ENCODE measurements at places on chromosomes 7 and 10.

GRCh38 chr7:35828817-35829216 is 28.0 kb downstream of the SEPTIN7 start:
- DNase-seq = no peak

- DNase-seq = no peak
Measured at GRCh38 chr7:101736084-101736483, 81.3 kb upstream of the CUX1 start.

DNA sequence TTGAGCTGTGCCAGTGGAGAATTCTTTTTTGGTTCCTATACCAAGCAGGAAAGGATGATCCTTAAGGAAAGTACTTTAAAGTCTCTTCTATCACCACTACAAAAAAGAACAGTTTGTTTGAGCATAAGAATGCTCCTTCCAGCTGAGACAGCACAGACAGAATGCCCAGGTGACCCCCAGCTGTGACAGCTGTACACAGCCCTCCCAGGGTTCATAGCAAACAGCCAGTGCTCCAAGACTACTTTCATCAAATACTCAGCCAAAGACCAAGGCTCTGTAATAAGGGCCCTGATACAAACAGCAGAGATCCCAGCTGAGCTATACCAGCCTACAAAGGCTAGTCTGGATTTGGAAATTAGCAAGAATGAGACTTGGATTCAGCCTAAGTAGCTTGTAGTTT is 65.7 kb downstream of the NXPH1 start:
- no peak for DNase-seq

- DNase-seq = no peak
Measured at GRCh38 chr7:135929722-135930141, 47.4 kb downstream of the MTPN start.

DNA sequence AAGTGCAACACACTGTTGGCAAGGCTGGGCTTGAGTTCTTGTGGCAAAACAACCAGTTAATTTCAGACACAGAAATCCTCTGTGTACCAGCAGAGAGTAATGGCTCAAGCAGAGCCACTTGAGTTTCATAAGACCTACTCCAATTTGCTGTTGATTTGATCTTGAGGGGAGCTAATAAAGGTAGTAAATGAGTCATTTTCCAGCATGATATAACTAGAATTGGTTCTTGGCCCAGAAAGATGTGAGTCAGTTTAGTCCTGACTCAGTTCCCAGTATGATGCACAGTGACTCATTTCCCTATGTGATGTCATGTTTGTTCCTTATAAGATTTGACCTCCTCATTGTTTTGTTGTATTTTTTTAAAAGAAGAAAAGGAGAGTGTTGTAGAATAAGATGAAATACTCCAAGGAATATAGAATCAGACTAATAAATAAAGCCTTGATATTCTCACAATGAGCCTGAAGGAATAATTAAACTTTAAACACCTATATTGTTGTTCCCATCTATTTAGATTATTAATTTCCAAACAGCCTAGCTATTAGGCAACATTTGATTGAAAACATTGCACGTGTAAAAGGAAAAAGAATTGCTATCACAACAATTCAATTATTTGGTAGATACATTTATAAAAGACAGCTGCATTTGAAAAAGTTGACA is 186.2 kb downstream of the REEP3 start:
- DNase-seq = peak; percentile 98

- no peak for DNase-seq
Measured at GRCh38 chr7:69433081-69433480, 165.2 kb upstream of the AUTS2 start.

- DNase-seq = no peak
Measured at GRCh38 chr7:1662767-1663166, 7.3 kb upstream of the ELFN1 start.

DNA sequence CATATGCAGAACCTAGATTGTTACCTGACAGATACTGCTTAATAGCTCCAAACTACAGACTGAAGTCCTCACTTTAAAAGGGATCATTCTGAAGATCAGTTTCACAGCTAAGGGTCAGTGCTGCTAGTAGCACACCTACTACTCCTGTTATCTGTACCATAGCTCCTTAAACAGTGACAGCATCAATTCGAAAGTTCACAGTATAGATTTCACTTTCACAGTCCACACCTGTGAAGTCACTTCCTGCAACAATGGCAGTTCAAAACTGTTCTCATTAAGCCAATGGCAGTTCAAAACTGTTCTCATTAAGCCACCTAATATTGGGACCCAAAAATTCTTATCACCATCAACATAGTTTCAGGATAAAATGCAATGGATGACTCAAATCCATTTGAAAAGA is 10.7 kb upstream of the FHIP2A start:
- DNase-seq = no peak

DNA sequence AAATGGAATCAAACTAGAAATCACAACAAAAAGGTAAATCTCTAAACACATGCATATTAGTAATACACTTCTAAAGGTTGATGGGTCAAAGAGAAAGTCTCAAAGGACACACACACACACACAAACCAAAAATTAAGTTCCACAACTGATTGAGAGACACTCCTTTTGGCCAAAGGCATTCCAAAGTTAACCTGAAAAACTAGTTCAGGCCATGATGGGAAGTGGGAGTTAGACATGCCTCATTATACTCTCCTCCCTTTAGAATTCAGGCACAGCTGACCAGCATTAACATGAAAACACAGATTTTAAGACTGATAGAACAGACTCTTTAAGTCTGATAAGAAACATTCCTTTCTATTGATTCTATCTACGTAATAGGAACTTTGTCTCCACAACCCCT is 332.4 kb upstream of the IGFBP3 start:
- DNase-seq = peak; percentile 34

GRCh38 chr7:18656362-18656761 is 160.8 kb downstream of the HDAC9 start:
- no peak for DNase-seq

- DNase-seq = no peak
Measured at GRCh38 chr10:22564060-22564459, 150.3 kb downstream of the PIP4K2A start.

- DNase-seq = no peak
Measured at GRCh38 chr10:98611436-98611835, 164.7 kb upstream of the HPS1 start.

DNA sequence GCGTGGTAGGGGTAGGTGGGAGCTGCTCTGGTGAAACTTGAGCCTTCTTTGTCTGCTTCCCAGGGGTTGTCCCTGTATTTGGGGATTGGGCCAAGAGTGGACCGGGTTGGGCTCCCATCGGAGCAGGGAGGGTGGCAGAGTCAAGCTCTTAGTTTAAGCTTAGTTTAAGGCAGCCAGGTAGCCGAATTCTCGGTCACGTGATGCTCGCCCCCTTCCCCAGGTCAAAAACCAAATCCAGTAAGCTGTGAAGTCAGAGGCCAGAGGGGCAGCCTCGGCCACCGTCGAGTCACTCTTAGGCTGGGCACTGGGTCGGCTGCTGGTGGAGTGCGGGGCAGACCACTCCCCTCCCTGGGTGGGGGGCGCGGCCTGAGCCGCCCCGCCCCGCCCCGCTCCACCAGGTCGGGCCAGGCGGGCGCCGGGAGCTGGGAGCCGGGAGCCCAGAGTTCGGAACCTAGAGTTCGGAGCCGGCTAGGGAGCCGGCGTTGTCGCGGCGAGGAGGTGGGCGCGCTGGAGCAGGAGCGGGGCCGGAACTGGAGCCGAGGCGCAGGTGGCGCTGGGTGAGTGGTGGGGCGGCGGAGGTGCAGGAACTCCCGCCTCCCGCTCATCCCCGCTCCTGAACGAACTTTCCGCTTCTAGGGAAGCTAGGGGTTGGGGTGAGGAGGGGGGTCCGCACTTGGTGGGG is 2.8 kb upstream of the LZTS2 start:
- peak; percentile 53 for DNase-seq

DNA sequence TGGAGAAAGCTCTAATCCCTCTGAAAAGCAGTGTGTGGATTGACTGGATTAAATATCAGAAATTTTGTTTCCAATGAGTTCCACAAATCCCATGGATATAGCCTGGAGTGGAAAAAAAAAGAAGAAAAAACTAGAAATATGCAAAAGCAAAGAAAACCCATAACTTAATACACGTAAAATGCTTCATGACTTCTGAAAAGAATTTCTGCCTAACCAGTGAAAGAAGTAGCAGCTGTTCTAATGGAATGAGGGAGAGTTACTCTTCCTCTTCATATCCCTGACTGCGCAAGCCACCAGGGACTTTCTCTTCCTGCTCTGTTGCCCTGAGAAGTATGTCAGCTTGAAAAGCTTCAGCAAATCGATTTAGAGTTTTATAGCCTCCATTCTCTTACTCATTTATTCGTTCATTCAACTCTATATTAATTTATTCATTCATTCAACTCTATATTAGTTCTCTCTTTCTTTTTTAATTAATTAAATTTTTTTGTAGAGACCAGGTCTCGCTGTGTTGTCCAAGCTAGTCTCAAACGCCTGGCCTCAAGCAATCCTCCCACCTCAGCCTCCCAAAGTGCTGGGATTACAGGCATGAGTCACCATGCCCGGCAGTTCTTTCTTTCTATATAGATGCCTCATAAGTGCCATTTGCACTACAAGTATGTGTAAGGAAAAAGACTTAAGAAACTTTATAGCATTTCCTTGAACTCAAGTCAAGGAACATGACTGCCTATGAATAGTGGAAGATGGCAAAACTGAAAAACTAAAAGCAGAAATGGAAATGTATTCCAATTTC is 447.3 kb upstream of the NRP1 start:
- DNase-seq = no peak

DNA sequence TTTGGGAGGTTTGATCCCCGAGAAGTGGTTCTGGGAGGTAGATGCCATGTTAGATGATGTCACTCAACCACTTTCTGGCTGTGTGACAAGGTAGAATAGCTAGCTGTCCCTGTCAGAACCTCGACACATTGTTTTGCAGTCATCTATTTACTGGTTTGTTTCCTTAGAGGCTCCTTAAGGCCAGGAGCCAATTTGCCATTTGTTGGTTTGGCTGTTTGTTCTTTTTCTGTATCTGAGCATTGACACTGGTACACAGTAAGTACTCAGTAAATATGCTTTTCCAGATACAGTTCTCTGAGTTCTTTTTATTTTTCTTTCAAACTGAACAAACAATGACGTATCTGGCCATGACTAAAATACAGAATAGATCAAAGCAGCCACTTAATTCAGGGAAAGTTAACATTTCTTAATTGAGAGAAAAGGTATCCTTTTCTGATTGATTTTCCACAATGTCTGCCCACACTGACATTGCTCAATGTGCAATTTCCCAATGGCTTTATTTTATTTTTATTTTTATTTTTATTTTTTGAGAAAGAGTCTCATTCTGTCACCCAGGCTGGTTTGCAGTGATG is 121.6 kb downstream of the SPAG6 start:
- no peak for DNase-seq

GRCh38 chr10:30415593-30415992 is 18.4 kb upstream of the MAP3K8 start:
- DNase-seq = no peak

- no peak for DNase-seq
Measured at GRCh38 chr10:103021900-103022293, 103.8 kb downstream of the CNNM2 start.

DNA sequence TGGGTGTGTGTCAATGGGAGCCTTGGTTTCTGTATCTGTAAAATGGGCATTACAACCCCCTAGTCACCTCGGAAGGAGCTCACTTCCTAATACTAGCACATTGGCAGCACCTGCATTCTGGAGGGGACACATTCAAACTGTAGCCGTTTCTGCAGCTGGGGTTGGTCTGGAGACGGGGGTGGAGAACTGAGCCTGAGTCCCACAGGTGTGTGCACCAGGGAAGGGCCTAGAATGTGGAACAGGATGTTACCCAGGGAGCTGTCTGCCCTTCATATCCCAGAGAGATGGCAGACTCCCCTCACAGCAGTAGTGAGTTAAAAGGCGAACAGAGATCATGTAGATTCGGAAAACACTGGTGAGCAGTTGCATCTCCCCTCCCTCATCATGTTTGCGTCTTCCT is 272.8 kb upstream of the ZNF32 start:
- DNase-seq = no peak

DNA sequence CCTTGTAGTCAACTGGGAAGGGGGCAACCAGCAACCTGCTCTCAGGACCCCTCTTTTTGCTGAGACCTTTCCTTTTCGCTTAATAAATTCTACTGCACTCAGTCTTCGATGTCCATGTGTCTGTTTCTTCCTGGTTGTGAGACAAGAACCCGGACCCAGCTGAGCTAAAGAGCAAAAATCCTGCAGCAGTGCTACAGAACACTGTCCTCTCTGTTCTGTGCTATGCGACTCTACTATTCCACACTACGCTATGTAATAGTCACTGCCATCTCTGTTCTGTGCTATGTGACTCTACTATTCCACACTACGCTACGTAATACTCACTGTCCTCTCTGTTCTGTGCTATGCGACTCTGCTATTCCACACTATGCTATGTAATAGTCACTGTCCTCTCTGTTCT is 34.3 kb downstream of the DIP2C start:
- no peak for DNase-seq

- no peak for DNase-seq
Measured at GRCh38 chr10:132276706-132277105, 31.0 kb downstream of the STK32C start.

DNA sequence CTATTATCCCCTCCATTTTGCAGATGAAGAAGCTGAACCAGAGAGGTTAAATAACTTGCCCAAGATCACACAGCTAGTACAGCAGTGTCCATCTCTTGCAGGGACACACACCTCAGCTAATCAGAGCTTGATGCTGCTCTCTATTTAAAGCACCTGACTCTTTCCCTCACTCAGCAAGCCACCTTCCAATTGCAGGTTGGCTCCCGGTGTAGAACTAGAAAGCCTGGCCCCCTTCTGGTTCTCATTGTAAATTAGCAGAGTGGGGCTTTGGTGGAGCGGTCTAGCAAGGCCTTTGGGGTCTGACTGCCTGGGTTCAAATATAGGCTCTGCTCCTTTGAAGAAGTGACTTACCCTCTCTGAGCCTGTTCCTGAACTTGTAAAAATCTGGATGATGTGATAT is 176.4 kb downstream of the NEURL1 start:
- DNase-seq = no peak

GRCh38 chr10:79429751-79430150 is 15.7 kb downstream of the ZCCHC24 start:
- no peak for DNase-seq

GRCh38 chr10:61542596-61542995 is 89.4 kb upstream of the TMEM26 start:
- no peak for DNase-seq

DNA sequence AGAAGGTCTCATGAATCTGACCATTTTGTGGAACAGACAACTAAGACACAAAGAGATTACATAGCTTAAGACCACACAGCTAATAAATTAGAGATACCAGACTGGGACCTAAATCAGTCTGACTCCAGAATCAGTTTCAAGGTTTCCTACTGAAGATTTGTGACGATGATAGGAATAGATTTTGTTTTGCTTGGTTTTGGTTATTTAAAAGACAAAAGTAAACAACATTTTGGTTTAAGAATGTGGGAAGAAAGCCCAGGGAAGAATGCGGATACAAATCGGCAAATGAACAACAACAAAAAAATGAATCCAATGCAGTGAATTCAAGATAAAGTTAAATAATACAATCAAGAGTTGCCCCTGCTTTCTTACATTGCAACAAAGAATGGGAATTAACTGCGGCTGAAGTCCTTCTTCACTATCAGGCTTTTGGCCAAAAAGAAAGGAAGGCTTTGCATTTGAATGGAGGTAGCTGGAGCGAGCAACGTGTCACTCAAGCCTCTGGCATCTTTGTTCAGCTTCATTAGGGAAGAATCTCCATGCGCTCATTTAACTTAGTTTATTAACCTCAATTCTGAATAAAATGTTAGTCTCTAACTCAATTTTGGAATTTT is 210.8 kb downstream of the ADAM12 start:
- DNase-seq = no peak

GRCh38 chr10:124544711-124545110 is 83.1 kb downstream of the LHPP start:
- DNase-seq = no peak

GRCh38 chr7:122145937-122146645 is 2.0 kb upstream of the AASS start:
- no peak for DNase-seq

- peak; percentile 54 for DNase-seq
Measured at GRCh38 chr10:114246679-114247305, 7.7 kb downstream of the VWA2 start.
